Nephron progenitor cell (in vitro differentiated cells): ENCODE measurements at places on chromosomes 12 and 14.

DNA sequence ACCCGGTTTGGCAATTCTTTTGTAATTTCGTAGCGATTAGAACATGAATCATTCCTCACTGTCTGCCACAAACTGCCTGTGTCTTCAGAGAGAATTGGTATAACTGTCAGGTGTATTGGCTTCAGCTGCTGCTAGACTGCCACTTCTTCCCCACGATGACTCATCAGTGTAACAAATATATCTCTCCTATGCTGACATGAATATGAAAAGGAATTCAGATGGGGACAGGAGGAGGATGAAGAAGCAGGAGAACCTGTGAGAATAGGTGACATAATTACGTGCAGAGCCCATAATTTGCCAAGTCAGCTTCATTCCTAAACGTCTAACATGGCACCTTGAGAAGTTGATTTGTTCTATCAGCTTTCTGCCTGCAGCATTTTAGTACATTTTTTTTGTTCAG lies 64.9 kb downstream of the FRMD6 start:
- no peak for DNase-seq

DNA sequence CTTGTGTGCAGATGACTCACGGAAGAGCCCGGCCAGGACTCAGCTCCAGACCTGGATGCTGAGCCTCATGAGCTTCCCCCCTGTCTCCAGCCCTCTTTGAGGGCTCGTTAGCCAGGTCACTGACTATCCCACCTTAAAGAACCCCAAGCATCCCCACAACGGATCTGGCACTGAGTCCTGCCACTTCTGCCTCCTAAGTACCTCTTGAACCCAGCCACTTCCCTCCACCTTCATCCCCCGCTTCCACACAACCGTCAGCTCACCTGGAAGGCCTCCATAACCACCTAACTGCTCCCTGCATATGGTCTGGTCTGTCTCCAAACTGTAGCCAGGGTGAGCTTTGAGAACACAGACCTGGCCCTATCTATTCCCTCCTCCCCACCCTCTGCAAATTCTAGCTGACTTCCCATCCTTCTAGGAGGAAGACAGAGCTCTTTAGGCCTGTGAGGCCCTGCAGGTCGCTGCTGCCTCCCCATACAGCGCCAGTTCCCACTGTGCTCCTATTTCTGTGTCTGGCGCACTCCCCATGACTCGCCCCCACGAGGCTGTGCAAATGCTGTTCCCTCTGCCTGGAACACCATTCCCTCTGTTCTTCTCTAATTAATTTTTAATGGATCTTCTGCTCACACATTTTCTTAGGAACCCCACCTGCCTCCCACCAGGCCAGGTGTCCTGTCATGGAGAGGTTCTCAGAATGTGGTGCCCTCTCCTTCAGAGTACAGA lies 2.9 kb upstream of the HSP90AA1 start:
- no peak for DNase-seq

DNA sequence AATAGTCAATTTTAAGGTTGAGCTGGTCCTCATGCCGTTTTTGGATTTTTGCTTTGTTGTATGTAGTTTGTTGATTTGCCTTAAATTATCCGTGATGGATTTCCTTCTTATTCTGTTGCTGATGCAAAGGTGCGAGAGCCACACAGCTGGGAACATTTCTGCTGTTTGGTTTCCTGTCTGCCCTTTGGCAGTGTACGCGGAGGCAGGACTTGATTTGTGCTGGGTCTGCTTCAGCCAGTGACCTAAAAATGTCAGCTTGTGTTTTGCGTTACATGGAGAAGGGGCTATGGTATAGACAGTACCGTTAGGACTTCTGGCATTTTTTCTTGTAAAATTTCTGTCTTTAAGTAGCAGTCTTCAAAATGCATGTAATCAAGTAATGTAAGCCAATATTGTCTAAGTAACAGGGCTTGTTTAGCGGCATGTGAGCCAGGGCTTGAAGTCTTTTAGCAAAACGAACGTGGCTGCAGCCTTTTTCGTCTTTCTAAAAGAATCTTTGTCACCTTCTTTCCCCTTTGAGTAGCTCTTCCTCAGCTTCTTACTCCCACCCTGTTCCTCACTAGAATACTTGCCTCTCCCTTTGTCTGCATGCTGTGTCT lies 18.2 kb upstream of the RD3L start:
- DNase-seq = no peak

DNA sequence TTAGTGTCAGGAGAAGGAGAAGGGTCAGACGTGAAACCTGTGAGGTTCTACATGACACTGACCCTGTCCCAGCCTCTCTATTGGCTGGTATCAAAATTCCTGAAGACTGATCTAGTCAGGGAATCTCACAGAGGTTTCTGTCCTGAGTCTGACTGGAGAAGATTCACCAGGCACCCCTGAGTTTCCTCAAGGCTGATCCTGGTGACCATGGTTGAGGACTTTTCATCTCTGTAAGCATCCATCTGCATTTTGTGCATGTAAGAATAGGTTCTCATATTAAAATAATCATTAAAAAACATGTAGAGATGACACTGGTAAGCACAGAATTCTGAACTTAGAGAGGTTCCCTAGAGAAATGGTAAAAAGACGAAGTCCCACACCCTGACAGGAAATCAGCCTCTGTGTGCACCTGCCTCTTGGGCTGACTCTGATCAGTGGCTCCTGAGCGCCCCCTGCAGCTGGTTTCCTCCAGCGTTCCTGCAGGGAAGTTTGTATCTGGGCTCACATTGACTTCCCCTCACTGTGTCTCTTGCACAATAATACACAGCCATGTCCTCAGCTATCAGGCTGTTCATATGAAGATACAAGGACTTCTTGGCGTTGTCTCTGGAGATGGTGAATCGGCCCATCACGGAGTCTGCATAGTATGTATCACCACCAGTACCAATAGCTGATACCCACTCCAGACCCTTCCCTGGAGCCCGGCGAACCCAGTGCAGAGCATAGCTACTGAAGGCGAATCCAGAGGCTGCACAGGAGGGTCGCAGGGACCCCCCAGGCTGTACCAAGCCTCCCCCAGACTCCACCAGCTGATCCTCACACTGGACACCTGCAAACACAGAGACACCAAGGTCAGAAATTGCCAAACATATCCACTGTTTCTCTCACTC lies 991.9 kb downstream of the TMEM121 start:
- DNase-seq = no peak

DNA sequence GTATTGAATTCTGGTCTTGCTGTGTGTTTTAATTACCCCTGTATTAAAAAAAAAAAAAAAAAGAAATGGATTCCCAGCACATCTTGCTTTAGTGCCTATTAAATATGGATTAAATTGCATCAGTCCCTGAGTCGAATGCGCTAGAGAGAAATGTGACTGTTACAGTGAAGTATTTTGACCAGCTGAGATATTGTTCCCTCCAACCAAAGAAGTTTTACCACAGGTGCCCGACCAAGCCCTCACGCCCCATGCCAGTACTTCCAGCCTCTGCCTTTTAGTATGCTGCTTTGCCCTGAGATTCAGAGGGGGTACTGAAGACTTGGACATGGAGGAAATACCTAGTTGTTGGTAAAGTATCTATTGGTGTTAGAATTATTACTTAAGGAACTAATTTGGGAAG lies 159.7 kb downstream of the TTLL5 start:
- DNase-seq = no peak

DNA sequence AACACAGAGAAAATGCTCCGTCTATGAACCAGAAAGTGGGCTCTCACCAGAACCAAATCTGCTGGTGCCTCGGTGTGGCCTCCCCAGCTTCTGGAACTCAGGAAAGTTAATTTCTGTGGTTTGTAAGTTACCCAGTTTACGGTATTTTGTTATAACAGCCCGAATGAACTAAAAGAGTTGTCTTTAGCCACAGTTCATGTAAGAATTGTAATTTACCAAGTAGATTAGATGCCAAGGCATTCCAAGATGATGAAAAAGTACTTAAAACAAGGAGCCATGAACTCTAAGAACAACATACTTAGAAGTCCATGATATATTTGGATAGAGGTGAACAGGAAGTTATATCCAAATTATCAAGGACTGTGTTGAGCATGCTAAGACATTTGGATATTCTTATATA lies 259.9 kb upstream of the GARIN6 start:
- DNase-seq = no peak

- DNase-seq = no peak
Measured at GRCh38 chr14:73997944-73998447, 21.1 kb downstream of the ENTPD5 start.

DNA sequence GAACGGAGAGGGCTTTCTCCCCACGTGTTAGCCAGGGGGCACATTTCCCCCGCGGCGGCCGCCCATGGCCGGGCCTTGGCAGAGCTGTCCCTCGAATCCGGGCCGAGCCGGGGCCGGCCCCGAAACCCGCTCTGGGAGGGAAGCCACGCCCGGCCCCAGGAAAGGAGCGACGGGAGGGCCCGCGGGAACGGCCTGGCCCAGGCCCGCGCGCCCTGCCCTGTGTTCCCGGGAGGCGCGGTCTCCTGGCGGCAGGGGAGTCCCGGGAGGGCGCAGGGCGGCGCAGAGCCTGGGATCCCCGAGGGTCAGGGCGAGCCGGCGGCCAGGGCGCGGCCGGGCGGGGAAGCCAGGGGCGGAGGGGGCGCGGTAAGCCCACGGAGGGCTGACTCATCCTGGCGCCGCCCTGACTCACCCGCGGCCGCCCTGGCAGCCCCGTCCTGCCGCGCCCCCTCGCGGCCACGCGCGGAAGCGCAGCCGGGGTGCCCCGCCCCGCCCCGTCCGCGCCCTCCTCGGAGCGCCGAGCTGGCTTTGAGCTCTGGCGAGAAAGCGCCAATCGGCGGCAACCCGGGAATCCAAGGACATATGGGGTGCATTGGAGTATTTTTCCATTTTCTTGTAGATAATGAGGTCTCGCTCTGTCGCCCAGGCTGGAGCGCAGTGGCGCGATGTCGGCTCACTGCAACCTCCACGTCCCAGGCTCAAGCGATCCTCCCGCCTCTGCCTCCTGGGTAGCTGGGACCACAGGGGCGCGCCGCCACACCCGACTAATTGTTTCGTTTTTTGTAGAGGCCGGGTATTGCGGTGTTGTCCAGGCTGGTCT lies 31.8 kb upstream of the PLEKHG6 start:
- peak; percentile 89 for DNase-seq
